Astrocyte (in vitro differentiated cells and primary cell): ENCODE measurements at places on chromosomes 5 and 9. TPM values are rescaled to one million over a fixed set of nuclear protein-coding genes. Genes with fewer than 3 reads are reported as not detected.
A peak's percentile ranks its signal among the peaks of the same experiment; 100 is the strongest.

GRCh38 chr5:77425998-77426659 lies 66.0 kb downstream of the WDR41 start:
- DNase-seq: no peak

DNA sequence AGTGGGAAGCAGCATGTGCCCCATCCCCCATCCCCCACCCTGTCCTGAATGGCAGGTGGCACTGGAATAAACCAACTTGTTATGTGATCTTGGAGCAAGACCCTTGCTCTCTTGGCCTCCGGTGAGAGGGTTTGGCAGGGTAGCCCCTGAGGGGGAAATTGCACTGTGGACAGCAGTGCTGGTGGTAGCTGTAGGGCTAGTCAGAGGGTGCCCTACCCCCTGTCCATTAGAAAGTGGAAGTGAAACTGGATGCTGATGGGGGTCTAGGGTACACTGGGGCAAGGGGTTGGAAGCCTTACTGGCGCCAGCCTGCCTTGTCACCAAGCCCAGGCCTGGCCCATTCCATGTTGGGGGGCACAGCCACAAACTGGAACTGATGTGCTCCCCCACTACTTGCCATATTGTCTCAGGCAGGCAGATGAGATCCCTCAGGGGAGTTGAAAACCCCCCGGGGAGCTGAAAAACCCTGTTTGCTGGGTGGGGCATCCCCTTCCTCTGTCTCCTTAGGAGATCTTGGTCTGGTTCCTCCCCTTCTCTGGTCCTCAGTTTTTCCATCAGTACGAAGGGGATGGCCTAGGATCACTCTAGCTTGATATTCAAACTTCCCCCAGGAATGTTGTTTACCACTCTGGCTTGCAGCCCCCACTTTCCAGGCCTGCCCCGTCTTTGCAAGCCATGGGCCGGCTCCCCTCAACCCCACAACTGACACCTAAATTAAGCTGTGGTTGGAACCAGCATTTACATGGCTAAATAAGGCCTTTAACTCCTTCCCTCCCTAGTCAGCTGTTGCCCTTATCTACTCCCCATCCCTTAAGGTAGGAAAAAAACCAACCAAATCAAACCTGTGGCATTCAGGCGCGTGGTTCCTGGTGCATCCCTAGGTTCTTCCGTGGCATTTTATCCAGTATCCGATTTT lies 14.4 kb upstream of the SYNPO start:
- DNase-seq: no peak

DNA sequence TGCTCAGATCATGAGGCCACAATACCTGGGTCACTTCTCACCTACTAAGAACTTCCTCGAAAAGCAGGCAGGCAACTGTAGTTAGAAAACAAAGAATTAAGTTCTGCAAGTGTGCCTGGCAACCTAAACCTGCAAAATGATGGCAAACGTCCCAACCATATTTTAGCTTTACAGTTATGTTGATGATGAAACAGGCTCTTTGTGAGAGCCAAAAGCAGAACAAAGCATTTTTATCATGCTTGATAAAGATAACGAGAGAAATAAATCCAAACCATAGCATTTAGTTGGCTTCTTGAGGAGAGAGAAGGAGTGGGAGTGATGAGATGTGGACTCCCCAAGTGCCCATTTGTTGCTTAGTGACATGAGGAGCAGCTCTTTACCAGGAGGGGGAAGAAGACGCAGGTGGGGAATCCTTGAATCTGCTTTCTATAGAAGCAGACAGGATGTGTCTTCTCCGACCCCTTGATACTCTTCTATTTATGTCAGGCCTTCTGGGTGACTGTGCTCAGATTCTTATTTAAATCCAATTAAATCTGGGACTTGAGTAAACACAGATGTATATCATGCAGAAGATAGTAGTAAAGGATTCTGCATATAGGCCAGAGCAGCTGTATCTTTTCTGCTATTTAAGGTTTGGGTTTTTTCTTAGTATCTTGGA lies 221.2 kb downstream of the TMEM167A start:
- DNase-seq: peak; percentile 37

DNA sequence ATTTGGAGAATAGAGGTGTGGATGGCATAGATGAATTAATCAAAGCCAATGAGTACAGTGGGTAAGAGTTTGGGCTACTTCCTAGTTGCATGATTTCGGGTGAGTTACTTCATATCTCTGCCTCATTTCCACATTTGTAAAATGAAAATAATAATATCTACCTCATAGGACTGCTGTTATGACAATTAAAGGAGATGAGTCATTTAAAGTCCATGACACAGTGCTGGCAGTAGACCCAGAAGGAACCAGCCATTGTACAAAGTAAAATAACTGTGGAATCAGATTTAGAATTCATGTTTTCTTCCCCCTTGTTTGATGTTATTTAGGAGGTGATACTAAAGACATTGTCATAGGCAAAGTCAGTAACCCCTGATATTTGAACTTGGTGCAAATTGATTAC lies 139.5 kb upstream of the SLC27A6 start:
- peak; percentile 20 for DNase-seq

DNA sequence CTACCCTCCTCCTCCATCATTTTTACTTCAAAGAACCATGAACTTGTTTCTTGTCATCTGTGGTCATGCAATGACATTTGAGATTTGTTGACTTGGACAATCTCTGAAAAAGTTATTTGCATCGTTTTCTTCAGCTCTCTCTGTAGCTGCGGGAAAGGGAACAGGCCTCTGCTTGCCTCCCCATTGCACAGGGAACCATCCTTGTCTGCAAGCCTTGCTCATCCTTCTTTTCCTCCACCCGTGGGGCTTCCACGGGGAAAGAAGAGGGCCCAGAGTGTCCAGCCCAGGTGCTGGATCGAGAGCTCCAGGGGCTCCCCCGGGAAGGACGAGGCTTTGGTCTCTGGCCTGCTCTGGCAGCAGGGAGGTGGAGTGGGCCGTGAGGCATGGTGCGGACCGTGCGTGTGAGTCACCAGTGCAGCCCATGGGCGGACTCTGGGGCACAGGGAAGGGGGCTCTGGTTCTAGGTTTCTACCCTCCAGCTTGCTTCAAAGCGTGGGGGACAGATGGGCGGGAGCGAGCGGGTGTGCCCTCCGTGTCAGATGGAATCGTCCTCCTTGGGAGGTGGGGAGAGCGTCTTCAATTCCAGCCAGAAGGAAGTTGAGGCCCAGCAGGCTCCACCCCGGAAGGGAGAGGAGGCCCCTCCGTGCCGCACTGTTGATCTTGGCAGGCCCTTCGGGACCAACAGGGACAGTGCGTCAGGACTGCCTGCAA lies 6.0 kb upstream of the IRX4 start:
- no peak for DNase-seq

DNA sequence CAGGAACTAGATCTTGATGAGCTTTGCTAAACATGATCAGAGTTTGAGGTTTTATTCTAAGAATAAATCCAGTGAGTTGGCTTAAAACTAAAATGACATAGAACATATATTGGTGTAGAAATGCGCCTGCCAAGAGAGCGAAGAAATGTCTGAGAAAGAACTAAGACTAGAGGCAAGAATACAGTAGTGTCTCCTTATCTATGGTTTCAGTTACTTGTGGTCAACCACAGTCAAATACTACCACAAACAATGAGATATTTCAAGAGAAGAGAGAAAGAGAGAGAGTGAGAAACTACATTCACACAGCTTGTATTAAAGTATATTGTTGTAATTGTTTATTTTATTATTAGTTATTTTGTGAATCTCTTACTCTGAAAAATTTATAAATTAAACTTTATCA lies 254.4 kb upstream of the CDH10 start:
- peak; percentile 72 for DNase-seq

The CRB2 gene
- 2.4 and 2.5 TPM in 2 replicates for total RNA-seq

The PRR16 gene
- total RNA-seq: 8.8 and 9.1 TPM in 2 replicates

The GFRA3 gene
- 0.16 TPM in 1 of 2 replicates, not detected in the other for total RNA-seq

- no peak for DNase-seq
These were observed 299.0 kb downstream of the FBXL7 start for GRCh38 chr5:15799014-15799413.

DNA sequence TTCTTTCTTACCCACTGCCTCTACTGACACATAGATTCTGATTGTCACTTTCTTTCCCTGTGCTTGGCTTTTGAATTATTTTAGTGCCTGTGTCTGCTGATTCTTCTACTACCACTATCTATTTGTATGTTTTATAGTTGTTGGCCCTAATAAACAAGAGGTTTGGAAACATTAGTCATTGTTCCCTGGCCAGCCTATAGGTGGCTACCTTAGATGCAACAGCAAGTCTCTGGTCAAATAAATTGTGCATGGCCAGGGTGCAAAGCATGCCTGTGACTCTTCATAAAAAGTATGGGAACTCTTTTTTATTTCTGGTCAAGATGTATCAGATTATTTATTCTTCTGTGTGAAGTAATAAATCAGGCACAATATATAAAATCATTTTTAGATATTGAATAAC lies 124.4 kb downstream of the PLK2 start:
- DNase-seq: no peak

The LCN1 gene
- not detected in 2 replicates for total RNA-seq

The ARID3C gene
- total RNA-seq: 0.16 and 0.19 TPM in 2 replicates

The BAAT gene
- 8.9 and 9.5 TPM in 2 replicates for total RNA-seq

DNA sequence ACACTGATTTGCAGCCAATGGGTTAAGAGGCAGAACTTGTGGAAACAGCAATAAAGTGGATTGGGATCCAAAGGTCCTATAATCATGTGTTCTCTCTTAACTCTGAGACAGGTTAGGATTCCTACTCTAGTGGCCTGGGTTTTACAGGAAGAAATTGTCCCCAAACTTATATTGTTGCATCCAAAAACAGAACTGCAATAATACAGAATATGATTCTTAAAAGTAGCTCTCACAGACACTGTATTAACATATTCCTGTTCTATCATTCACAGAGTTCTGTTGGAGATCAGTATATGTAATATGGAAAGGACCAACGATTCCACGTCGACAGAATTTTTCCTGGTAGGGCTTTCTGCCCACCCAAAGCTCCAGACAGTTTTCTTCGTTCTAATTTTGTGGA lies at the start of gene OR13C8:
TSS of gene OR13C8 (plus strand) at position 301 of the 400 bp plus-strand sequence. CDS start at position 301, 0 bp downstream.
- no peak for DNase-seq

DNA sequence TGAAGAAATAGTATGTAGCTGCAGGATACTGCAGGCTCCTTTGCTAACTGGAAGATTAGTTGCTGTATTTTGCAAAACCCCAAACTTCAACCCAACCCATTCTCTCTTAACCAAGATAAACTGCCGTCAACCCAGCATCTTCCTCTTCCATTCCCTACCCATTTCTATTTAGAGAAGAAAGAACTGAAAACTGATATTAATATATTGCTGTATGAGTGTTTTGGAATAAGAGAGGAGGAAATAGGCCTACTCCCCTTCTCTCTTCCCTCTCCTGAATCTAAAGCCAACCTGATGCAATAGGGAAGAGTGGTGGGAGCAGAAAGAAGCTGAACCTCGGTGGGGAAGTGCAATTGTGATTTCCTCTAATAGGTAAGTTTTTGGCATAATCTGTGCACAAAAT lies 83.7 kb downstream of the TMEM215 start:
- no peak for DNase-seq

- peak; percentile 14 for DNase-seq
These were observed 43.0 kb upstream of the GNAQ start for GRCh38 chr9:78074385-78075291.

DNA sequence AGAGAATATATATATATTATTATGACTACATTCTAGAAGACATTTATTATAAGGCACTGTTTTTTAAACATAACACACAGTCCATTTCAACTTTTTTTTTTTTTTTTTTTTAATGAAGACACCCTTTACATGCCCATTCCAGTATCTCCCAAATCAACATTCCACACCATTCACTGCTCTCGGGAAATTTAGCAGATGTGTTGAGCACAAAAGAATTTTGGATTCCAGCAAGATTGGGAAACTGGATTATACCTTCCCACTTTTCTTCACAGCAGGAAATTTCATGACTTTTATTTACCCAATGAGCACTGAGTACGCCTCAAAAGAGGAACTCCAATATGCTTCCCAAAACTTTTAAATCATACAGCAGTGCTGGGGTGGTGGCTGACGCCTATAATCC lies 333.6 kb upstream of the DAB2 start:
- DNase-seq: no peak

The ZNG1A gene
- 45.2 and 49.4 TPM in 2 replicates for total RNA-seq

The OR13D1 gene
- total RNA-seq: not detected in 2 replicates

DNA sequence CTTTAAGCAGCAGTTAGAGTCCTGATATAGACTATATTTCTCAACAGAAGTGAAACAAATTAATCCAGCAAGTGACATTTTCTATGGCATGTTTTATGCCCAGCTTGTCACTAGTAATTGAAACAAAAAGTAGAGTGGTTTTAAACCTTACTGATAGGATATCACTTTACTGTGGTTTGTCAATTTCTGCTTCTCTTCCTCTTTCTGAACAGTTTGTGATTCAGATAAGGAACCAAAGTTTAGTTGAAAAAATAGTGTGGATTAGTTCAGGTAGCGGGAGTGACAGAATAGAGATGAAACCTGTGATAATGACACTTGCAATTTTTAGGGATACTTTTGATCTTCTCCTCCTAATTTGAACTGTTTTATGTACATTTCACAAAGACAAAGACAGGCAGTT lies 485.7 kb upstream of the EDIL3 start:
- no peak for DNase-seq

The PLPPR1 gene
- not detected in 2 replicates for total RNA-seq

GRCh38 chr5:67305913-67306710 lies 109.5 kb upstream of the CD180 start:
- peak; percentile 36 for DNase-seq

The QRFP gene
- not detected in 2 replicates for total RNA-seq

The PDCD1LG2 gene
- 8.8 and 9.4 TPM in 2 replicates for total RNA-seq

DNA sequence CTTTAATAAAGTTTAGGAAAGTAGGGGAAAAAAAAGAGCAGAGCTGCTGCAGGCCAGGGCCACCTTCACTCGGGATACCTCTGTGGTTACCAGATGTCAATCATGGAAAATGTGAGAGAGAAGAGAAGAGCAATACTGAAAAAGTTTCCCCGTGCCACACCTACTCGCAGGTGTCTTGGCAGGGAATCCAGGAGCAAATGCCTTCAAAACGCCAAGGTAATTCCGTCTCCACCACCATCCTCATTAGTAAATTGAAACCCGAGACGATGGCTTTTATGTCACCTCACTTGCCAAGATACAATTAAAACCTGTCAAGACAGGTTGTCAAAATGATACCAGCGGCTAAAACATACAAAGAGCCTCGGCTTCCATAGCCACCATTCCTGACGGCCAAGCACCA lies 49.7 kb downstream of the FAM81B start:
- DNase-seq: no peak

GRCh38 chr5:158179271-158179670 lies 320.3 kb upstream of the CLINT1 start:
- no peak for DNase-seq

The LMX1B gene
- 0.07 and 0.45 TPM in 2 replicates for total RNA-seq
